ENCODE measurements at places on chromosomes 12 and 14.

GRCh38 chr12:119334430-119335170 is at the start of gene CCDC60:
CCDC60 (plus strand) TSS chr12:119334729; CDS start chr12:119335177, 448 bp downstream.
- peak; percentile 93 for DNase-seq

- no peak for DNase-seq
Observed at GRCh38 chr12:11958221-11959091, 112.3 kb upstream of the BCL2L14 start.

GRCh38 chr14:59869381-59870255 is 958 bp downstream of the RTN1 start:
- no peak for DNase-seq

- DNase-seq: no peak
Observed at GRCh38 chr12:49825360-49825970, 2.7 kb downstream of the NCKAP5L start.

GRCh38 chr12:117967043-117967442 is 1.7 kb downstream of the KSR2 start:
- DNase-seq: no peak

GRCh38 chr12:75798136-75798926 is 233.2 kb downstream of the PHLDA1 start:
- DNase-seq: no peak

- DNase-seq: no peak
Observed at GRCh38 chr12:64128366-64128765, 93.7 kb downstream of the KICS2 start.
